B cell (primary cell): ENCODE measurements at places on chromosomes 1 and 21.
A peak's percentile ranks its signal among the peaks of the same experiment; 100 is the strongest.

DNA sequence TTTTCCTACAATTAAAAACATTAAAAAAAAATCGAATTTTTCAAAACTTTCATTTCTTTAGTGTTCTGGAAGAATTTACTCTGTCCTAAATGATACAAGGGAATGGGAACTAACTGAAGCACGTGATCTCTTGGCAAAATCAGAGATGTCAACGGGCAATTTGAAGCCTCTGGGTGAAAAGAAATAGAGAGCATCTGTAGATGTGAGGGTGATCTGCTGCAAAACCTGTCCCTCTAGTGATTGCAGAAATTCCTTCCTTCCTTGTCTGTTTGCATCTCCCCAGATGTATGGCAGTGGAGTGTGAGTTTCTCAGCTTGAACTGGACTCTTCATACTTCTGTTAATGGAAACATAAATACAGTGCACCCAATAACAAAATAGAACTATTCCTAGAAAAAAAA, 100.5 kb upstream of the S1PR1 start:
- no peak for DNase-seq

GRCh38 chr1:172699111-172699510, 40.2 kb downstream of the FASLG start:
- peak; percentile 25 for DNase-seq

GRCh38 chr1:197062692-197063091, 4.4 kb downstream of the F13B start:
- DNase-seq: no peak

DNA sequence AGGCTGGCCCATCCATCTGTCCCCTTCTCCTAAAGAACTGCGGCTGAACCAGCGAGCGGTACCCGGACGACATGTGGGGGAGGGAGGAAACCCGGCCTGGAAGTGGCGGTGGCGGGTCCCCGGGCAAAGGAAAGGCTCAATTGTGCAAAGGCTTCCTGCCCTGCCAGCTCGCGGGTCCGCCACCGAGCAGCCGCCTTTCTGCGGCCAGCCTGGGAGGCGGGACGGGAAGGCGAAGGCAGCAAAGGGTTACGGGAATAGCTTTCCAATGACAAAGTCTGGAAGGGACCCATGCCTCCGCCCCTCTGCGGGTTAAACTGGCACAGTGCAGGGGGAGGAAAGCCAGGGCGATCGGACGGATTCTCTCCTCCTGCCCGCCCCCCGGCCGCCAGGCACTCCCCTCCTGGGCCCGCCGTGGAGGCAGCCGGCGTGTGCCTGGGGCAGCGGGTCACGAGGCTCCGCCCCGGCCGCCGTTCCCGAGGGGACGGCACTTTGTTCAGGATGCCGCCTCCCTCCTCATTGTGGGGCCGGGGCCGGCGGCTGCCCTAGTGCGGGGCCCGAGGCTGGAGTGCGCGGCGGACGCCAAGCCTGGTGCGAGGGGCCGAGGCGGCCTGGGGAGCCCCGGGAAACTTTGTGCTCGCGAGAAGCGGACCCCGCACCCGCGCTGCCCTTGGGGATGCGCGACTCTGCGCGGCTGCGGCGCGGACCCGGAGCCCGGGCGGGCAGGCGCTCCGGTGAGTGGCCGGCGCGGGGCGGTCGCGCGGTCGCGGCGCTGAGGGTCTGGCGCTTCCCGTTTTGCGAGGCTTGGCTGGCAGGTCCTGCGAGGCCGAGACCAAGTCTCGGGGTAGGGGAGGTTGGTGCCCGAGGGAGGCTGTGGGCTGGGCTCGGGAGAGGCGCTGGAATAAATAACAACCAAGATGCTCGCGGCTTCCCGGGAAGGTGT, at the start of gene NAV1:
TSS of gene NAV1 (plus strand) at position 516 of the 940 bp plus-strand sequence. CDS start 83,758 bp downstream, outside the sequence.
- DNase-seq: peak; percentile 34

- DNase-seq: no peak
These were observed 70.6 kb upstream of the GCLM start for GRCh38 chr1:93979718-93980319.

GRCh38 chr1:63794939-63795378, 21.1 kb downstream of the ROR1 start:
- no peak for DNase-seq

DNA sequence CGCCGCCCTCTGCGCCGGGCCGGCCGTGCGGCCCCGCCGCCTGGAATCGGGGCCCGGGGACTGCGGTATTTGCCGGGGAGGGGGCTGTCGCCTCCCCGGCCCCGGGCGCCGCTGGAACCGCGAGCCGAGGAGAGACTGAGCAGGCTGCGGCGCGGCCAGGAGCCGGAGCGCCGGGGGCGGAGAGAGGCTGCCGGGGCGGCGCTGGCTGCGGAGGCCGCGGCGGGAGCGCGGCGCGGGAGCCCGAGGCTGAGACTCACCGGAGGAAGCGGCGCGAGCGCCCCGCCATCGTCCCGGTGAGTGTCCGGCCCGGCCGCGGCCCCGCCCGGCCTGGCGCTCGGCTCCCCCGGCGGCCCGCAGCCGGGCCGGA, 746 bp downstream of the DYRK1A start:
- no peak for DNase-seq

DNA sequence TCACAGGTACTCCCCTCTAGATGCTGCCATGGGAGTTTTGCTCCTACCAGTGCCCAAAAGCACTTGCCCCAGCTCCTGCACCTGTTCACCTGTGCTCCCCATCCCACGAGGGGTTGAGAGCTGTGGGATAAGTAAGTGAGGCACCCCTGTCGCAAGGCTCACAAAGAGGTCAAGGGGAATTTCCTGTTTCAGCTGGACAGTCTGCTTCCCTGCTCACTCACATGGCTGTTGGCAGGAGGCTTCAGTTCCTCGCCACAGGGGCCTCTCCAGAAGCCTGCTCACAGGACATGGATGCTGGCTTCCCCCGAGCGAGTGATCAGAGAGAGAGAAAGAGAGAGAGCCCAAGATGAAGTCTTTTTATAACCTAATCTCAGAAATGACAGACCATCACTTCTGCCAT, 8.7 kb upstream of the NCMAP start:
- no peak for DNase-seq

DNA sequence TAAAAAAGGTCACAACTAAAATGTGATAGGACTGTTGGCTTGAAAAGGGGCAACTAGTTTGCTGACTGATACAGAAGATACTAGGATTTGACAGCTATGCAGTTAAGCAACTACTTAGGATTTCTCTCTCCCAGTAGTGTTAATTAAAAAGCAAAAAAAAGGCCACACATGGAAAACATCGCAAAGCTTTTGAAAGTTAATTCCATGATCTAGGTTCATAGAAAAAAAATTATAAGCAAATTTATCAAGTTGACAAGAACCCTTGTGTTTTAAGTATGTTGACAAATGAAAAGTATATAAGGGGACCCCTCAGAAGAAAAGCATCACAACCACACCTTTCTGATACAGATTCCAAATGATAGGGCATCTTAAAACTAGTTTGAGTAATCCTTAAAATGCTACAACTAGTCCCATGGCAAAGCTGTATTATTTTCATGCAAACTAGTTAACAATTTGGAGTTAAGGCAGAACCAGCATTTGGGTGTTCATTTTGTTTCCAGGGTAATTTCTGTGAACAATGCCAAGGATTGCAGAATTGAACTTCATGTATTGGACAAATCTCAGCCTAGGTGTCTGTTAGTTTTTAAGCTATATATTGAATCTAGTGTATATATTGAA, 4.1 kb downstream of the PNRC2 start:
- no peak for DNase-seq

GRCh38 chr1:6392809-6393399, 663 bp downstream of the ACOT7 start:
- DNase-seq: no peak

DNA sequence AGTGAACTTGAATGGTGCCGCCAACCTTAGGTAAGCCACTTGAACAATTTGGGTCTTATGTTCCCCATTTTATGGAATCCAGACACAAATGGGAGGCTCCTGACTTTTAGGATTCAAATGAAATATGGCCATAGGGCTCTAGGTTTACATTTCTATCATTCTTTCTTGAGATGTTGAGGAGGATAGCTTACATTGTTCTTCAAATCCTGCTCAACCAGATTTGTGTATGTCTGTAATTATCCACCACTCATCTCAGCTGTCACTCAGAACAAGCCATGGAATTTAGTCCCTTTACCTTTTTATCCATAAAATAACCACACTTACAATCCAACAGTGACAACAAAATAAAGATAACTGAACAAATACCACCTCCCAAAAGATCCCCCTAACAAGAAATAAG, 682.9 kb upstream of the PTBP2 start:
- no peak for DNase-seq

GRCh38 chr21:38821248-38821647, 15.5 kb downstream of the ETS2 start:
- DNase-seq: no peak

DNA sequence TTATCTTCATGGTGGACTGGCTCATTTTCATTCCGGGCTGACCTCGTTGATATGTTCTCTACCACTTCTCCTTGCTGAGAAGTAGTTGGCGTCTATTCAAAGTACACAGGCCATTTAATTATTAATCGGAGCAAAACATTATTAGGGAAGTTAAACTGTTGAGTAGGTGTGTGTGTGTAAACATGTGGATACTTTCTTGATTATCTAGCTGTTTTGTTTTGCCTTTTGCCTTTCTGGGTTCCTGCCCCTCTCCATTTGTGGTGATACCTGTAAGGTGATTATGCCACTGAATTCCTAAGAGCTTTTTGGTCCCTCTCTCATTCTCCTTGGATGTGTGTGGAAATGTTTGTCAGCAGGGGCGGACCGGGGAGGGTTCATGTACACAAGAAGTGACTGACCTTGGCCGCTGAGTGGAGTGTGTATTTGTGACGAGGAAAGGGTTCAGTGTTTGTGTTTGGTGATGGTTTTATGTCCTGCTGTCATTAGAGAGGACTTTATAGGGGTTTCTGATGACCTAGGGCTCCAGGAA, 56.6 kb upstream of the PPP2R5A start:
- no peak for DNase-seq

GRCh38 chr1:172298141-172298540, 122.3 kb upstream of the C1orf105 start:
- DNase-seq: no peak

DNA sequence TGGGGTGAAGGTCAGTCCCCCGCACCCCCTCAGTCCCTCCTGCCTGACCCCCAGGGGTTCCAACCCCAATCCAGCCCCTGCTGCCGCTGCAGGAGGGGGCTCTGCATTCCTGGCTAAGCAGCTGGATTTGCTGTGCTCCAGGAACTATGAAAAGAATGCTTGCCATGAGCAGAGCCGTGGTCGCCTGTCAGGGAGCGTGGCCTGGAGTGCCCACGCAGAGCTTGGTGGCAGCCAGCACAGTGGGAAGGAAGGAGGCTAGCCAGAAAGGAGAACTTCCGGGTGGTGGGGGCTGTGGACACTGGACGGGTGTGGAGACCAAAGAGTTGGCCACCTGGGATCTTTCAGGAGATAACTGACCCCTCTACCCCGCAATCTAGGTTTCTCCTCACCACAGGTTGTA, 5.6 kb downstream of the COL8A2 start:
- no peak for DNase-seq

- peak; percentile 57 for DNase-seq
These were observed 5.0 kb downstream of the JMJD4 start for GRCh38 chr1:227729881-227730629.

DNA sequence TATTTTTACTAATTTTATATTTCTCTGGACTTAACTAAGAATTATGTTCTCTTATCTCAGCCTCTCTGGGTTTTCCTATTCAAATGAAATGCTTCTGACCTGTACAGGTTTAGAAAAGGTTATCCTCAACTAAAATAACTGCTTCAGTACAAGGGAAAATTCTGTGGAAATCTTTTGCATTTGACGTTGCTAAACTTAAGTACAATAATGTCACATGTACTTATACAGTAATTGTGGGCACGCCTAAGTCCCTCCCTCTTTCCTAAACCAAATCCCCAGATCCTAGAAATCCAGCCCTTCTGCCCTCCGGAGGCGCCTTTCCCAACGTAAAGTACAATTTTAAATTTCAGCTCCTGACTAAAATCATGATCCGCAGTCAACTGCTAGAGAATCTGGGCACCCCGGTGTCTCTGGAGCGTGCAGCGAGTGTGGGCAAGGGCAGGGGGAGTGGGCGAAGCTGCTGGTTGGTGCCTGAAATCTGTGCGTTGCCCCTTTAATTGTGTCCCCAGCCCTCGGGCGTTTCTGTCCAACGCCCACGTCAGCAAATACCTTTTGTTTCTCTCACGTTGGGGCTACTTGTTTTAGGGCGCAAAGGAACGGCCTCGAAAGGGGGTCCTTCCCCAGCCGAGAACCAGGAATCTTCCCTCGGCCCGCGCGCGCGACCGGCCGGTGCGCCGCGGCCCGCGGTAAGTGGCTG, at the start of gene ZBTB8A:
TSS of gene ZBTB8A (plus strand) at position 541 of the 697 bp plus-strand sequence. CDS start 53,505 bp downstream, outside the sequence.
- DNase-seq: peak; percentile 51

DNA sequence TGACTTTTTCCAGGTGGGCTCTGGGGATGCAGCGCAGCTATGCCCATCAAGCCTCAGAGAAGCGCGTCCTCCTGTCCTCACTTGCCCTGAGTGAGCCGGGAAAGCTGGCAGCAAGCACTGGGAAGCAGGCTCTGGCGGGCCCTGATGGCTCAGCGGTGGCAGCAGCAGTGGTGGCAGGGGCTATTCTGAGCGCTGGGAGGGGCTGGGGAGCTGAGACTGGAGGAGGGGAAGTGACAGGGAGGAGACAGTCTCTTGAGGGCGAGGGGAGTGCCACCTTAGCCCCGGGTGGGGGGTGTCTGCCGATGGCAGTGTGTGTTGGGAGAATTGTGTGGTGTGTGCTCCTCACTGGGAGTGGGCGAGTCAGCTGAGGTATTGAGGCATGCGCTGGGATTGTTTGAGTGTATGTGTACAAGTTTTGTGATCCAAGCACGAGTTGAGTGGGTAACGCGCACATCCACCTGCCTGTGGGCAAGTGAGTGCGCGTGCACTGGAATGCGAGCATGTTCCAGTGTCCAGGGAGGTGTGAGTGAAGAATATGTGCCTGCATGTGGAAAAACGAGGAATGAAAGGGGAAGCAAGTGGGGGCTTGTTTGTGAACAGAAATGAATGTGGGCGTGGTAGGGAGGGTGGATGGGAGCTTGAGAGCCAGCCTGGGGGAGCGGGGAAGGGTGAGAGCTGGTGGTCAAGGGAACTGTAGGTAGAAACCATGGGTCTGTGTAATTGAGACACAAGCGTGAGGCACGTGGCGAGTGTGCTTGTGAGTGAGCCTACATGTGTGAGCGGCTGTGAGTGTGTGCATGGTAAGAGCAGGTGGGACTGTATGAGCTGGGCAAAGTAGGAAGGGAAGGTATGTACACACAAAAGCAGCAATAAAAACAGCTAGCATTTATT, 2.9 kb upstream of the FOXO6 start:
- DNase-seq: no peak

GRCh38 chr1:197247465-197247864, 20.6 kb upstream of the CRB1 start:
- no peak for DNase-seq

GRCh38 chr1:101389547-101389929, 152.7 kb downstream of the S1PR1 start:
- DNase-seq: no peak

DNA sequence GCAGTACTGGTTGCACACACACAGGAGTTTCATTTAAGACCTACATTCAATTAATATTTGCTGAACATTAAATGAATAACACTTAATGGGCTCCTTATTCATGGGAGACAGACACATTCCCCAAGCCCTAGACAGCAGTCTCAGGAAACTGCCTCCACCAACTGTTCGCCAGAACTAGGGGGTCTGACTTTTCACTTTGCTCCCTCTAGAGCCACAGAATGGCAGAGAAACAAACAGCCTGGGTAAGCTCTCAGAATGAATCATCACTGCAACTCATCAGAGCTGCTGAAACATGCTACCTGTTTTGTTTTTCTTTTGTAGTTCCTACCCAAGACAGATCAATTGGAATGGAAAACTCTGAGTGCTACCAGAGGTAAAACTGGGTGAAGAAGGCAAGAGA, 31.7 kb downstream of the ELK4 start:
- DNase-seq: no peak
